Inflammatory macrophage treated with lipopolysaccharide for 4 hours (primary cell): ENCODE measurements at places on chromosomes 5 and 9.
A peak's percentile ranks its signal among the peaks of the same experiment; 100 is the strongest.

DNA sequence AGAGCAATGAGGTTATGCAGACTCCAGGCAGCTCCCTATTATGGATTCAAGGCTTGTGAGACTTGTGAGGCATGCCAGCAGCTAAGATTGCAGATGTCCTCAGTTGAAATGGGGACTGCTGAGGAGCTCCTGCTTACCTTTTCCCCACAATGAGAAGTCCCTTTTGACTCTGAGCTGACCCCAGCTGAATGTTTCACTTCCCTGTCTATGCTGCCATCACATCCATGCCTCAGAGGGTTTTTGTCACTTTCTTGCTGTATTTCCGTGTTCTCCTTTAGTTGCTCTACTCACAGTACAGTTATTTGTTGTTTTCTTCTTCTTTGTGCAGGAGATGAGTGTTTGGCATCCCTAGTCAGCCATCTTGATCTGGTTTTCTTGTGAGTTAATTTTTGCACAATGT, 18.8 kb upstream of the OR2S2 start:
- DNase-seq, result peak; percentile 30

DNA sequence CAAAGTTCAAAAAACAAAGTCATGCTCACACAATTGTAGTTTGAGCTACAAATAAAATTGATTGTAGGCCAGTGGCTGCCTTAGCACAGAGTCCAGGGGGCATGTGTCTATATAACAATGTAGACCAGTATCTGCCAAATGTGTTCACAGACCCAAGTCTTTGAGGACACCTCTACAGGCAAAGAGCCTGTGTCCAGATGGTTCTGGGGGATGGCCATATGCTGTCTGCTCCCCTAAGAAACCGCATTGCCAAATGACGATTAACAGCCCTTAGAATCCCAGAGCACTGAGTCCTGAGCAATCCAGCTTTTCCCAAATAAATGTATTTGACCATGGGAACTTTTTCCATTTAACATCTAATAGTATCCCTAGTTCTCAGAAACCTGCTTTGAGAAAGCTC, 169.6 kb downstream of the ADCY2 start:
- DNase-seq, result no peak

DNA sequence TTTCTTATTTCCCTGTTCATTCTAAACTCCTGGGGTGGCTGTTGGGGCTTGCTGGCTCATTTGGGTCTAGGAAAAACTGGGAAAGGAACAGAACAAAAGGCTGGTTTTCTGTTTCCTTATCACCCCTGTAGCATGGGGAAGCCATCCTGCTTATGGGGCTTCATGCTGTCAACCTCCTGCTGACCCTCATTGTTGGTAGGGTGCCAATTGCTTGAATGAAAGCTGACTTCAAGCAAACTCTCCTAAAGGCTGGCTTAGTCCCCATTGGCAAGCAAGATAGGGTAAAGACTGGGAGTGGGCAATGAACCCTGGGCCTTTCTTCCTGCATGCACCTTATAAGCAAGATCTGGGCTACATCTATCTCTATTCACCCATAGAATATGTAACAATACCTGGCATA, 511.6 kb downstream of the DMAC1 start:
- DNase-seq, result no peak

- peak; percentile 84 for DNase-seq
Observed at GRCh38 chr5:163916376-163916775, 411.0 kb downstream of the MAT2B start.

DNA sequence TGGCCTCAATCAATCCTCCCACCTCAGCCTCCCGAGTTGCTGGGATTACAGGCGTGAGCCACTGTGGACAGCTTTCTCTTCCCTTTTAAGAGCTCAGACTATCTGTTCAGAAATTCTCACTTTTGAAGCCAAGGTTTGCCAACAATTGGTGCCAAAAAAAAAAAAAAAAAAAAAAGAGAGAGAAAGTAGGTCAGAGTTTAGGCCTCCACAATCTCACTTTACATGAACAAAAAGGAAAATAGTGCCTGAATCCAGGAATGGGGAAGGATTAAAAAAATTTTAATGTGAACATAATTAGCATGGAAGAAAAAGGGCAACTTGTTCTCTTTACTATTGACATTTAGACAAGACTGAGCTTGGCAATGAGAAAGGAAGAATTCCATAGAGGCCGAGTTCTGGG, 94.1 kb downstream of the NSG2 start:
- DNase-seq, result no peak

DNA sequence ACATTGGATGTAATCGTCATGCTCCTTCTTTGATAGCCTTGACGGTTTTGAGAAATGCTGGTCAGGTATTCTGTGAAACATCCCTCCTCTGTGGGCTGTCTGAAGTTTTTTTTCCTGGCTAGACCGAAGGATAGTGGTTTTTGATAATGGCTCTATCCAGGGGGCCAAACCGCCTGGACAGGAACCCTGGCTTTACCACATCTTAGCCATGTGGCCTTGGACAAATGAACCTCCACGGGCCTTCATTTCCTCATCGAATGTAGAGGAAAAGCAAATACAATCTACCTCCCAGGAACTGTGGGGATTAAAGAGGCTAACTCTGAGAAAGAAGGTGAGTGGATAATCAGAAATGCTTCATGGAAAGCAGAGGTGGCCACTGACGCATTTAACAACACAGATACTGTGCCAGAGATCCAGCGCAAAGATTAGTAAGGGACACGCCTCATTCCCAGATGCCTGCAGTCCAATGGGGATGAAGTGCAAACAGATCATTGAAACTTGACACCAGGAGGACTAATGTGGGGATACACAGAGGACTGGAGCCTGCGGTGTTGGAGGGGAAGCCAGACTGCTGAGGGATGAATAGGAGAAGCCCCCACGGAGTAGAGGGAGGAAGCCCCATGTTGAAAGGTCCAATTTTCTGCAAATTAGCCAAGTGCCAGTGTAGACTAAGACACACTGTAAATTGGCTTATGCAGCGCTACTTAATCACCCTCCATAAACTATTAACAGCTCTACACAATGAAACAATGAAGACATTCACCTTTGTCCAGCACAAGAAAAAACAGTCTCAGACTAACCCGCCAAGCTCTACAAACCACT, 41.6 kb downstream of the MYO10 start:
- no peak for DNase-seq

GRCh38 chr5:67115246-67115645, 81.4 kb downstream of the CD180 start:
- DNase-seq, result no peak

DNA sequence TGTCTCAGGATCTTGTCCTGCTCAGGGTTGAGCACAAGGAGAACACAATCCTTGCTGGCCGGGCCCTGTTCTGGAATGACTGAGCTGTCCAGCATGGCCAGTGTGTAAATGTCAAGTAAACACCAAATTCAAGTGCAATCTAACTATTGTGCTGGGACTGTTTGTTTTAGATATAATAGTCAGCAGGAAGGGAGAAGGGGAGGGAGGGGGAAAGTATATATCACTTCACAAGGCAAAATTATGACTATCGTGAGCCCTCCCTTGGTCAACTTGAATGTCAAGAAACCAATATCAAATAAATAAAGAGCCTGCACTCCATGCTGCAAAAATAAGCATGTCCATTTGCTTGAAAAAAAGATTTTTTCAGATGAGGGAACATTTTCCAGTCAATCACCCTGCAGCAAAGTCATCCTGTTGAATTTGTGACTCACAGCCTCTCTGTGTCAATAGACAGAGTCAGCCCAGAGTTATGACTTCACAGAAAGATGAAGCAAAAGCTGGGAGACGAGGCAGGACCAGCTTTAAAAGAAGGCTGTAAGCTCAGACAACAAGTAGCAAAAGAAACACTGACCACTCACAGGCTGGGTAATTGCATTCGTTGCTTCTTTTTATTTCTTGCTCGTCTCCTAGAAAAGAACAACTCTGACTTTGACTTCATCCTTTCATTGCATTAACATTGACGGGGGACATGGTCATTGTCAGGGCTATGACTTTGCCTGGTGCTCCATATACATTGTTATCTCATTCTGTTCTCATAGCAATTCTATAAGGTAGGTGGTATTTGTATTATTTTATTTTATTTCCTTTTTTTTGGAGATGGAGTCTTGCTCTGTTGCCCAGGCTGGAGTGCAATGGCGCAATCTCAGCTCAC, 15.3 kb upstream of the KLF4 start:
- peak; percentile 87 for DNase-seq

- DNase-seq, result no peak
Observed at GRCh38 chr5:36523926-36524325, 82.5 kb upstream of the SLC1A3 start.

GRCh38 chr5:43540746-43541145, 16.1 kb downstream of the PAIP1 start:
- no peak for DNase-seq

GRCh38 chr5:33223563-33224284, 217.0 kb upstream of the TARS1 start:
- no peak for DNase-seq

GRCh38 chr5:36277521-36278176, 24.1 kb downstream of the RANBP3L start:
- peak; percentile 54 for DNase-seq

DNA sequence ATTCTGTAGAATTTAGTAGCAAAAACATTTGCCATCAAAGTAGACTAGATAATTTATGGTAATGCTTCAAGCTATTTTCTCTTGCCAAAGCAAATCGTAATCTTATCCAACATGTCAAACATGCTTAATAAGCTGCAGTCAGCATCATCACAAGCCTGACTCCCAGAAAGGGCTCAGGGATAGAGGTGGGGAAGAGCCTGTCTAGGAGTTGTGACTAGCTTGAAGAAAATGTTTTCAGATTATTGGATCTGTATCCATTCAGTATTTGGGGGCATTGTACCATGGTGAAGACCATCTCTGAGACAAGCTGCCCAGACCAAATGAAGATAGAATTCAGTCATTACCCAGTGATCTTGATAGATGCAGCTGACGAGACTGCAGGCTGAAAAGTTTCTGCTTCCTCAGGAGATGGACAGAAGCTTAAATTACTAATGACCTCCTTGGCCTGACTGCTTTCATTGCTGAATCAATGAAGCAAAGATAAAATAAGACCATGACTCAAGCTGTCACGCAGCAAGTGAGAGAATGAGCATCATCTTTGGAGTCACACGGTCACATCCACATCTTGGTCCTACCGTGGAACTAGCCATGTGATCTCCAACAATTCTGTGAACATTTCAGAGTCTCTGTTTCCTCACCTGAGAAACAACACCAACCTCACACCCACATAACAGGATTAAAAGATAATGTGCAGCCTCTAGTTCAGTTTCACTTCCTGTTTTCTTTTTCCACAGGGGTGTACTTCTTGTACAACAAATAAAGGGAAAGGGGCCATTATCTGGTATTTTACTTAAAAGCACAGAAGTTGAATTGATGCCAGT, 9.4 kb downstream of the ERAP2 start:
- DNase-seq, result peak; percentile 81

GRCh38 chr9:127527560-127528268, 76.4 kb downstream of the LRSAM1 start:
- no peak for DNase-seq

GRCh38 chr5:133714161-133714915, 102.0 kb upstream of the FSTL4 start:
- no peak for DNase-seq

- no peak for DNase-seq
Observed at GRCh38 chr5:122967625-122968024, 68.9 kb downstream of the PPIC start.

- DNase-seq, result no peak
Observed at GRCh38 chr5:147788023-147788422, 5.5 kb upstream of the JAKMIP2 start.

GRCh38 chr5:144335561-144335960, 164.9 kb downstream of the KCTD16 start:
- no peak for DNase-seq

GRCh38 chr5:55853041-55853670, 2.0 kb downstream of the IL31RA start:
- DNase-seq, result peak; percentile 86

GRCh38 chr5:109911731-109912130, 222.0 kb downstream of the MAN2A1 start:
- DNase-seq, result no peak

- DNase-seq, result no peak
Observed at GRCh38 chr5:12272389-12272788, 368.1 kb upstream of the CTNND2 start.
